ENCODE measurements at places on chromosomes 2 and 18. TPM values are rescaled to one million over a fixed set of nuclear protein-coding genes. Genes with fewer than 3 reads are reported as not detected.

The ZC3H15 gene
- 92.2 TPM for polyA plus RNA-seq

The SP110 gene
- 0.60 TPM for polyA plus RNA-seq

DNA sequence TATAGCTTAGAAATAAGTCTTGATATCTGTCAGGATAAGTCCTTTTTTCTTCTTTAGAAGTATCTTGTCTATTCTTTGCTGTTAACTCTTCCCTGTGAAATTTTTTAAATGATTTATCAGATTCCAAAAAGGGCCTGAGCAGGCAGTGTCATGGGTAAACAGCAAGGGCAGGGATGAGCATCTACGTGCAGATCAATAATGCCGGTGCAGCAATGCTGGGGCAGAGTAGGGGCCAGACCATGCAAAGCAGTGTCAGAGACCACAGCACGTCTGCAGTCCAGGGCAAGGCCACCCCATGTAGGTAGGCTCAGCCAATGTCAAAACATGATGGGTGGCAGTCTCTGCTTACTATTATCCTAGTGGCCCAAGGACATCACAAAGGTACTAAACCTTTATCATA is 182.2 kb downstream of the TMEM247 start:
- no peak overlapping the region for H3K4me3 ChIP-seq
- no peak for DNase-seq
- H3K36me3 ChIP-seq = no peaks in the 10 kb centered on the region
- peaks cover 11% of the 10 kb centered on the region for H3K4me1 ChIP-seq

- DNase-seq = no peak
- no peak overlapping the region for H3K27ac ChIP-seq
- no peak overlapping the region for H3K4me3 ChIP-seq
- H3K36me3 ChIP-seq = no peaks in the 10 kb centered on the region
- no peaks in the 10 kb centered on the region for H3K27me3 ChIP-seq
These were observed 1133.6 kb upstream of the ZEB2 start for GRCh38 chr2:145653553-145653952.

GRCh38 chr2:29322011-29322410 is 206.8 kb downstream of the CLIP4 start:
- H3K27me3 ChIP-seq = no peaks in the 10 kb centered on the region
- peaks cover 6% of the 10 kb centered on the region for H3K4me1 ChIP-seq
- H3K4me3 ChIP-seq = no peak overlapping the region
- no peak overlapping the region for H3K27ac ChIP-seq

All from cardiac muscle cell (in vitro differentiated cells and primary cell).